Heart left ventricle (tissue), 16 donors: ENCODE measurements at places on chromosomes 6 and 20. TPM values are rescaled to one million over a fixed set of nuclear protein-coding genes. Genes with fewer than 3 reads are reported as not detected.
A peak's percentile ranks its signal among the peaks of the same experiment; 100 is the strongest.

DNA sequence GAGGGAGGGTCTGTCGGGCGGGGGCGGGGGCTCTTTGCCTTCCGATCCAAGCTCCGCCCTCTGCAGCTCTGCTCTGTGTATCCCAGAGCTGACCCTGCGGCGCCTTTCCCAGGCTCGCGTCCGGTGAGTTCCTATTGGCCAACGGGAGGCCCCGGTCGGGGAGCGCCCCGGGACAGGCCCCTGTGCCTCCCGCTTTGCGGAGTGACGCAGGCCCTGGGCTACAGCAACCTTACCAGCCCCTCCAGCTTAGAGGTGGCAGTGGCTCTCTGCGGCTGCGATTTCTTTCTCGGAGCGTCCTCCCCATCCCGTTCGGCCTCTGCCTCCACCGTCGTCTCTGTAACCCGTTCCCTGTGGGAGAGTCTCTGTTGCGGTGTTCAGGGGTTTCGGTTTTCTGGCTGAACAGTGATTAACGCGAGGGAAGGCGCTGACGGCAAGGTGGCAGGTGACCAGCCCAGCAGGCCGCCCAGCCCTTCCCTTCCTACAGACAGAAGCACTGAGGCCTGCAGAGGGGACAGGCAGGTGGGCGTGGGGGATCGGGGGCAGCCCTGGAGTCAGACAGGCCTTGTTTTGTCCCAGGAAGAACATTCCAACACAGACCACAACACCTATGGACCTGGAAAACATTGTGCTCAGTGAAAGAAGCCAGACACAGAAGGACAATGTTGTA lies 18.1 kb upstream of the CEBPB start:
- peaks cover 12% of the 10 kb centered on the region for H3K4me1 ChIP-seq
- peak overlapping the region; percentile 60 for H3K4me3 ChIP-seq
- peak; percentile 92 for DNase-seq
- no peaks in the 10 kb centered on the region for H3K27me3 ChIP-seq
- H3K27ac ChIP-seq, result peak overlapping the region; percentile 92
- no peaks in the 10 kb centered on the region for H3K36me3 ChIP-seq

- H3K27me3 ChIP-seq, result no peaks in the 10 kb centered on the region
- no peak for DNase-seq
These were observed 92.8 kb upstream of the TMEM30A start for GRCh38 chr6:75377386-75377785.

DNA sequence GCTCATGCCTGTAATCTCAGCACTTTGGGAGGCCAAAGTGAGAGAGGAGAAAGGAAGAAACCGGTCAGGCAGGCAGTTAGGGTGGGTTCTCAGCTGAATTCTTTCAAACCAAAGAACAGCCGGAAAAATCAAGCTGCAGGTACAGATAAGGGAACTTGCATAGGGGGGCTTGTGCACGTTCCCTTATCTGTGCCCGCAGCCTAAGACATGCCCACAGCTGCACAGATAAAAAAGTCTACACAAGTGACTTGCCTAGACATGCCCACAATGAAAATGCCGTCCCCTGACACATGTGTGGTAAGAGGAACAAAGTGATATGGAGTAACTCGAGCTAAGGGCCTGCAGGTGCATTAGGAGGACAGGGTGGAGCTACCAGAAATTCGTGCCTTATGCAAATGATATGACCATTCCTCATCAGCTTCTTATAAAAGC lies 175.8 kb upstream of the SALL4 start:
- no peak for DNase-seq
- no peak overlapping the region for H3K27ac ChIP-seq
- H3K4me3 ChIP-seq, result no peak overlapping the region
- H3K36me3 ChIP-seq, result no peaks in the 10 kb centered on the region
- H3K27me3 ChIP-seq, result no peaks in the 10 kb centered on the region

GRCh38 chr6:34390531-34391472 lies 1.7 kb downstream of the NUDT3 start:
- no peaks in the 10 kb centered on the region for H3K27me3 ChIP-seq
- peak overlapping the region; percentile 97 for H3K27ac ChIP-seq
- peak overlapping the region; percentile 86 for H3K4me3 ChIP-seq
- H3K4me1 ChIP-seq, result no peaks in the 10 kb centered on the region
- peak; percentile 25 for DNase-seq

Gene MCCD1
- total RNA-seq, result not detected

DNA sequence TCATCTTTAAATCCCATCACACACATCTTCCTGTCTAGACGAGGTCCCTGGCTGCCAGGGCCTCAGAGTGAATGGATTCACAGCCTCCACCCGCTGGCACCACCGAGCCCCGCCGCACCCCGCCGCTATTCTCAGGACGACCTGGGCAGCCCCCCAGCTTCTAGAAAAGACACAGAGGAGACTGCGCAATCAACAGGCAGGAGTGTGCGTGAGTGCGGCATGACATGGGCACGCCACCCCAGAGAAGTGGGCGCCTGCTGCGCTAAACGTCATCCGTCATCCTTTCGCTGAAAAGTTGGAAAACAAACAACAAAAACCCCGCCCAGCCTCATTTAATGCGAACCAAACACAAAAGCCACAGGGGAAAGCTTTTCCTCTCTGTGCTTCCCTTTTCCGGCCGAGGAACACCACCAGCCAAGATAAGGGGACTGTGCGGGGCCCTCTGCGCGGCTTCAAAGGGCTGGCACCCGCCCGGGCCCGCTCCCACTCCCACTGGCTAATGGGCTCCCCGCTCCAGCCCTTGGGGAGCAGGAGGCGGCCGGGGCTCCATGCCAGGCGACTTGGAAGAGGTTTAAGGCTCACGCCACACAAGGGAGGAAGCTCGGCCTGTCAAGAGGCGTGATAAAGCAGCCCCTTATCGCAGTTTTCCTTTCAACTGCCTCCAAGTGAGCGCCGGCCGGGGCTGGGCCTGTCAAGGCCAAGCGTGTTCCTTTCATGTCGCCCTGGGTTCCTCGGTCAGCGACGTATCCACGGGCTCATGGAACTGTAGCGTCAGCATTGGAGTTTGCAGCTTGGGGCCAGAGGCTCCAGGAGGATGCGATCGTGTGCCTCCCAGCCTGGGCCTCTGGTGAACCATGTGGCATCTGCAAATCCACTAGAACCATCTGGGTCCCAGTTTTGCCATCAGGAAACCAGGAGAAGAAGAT lies 50.1 kb downstream of the NFATC2 start:
- no peaks in the 10 kb centered on the region for H3K27me3 ChIP-seq
- DNase-seq, result peak; percentile 83
- peaks cover 3% of the 10 kb centered on the region for H3K4me1 ChIP-seq
- peak overlapping the region; percentile 34 for H3K27ac ChIP-seq

Gene FAM184A
- 0.61 TPM for total RNA-seq

DNA sequence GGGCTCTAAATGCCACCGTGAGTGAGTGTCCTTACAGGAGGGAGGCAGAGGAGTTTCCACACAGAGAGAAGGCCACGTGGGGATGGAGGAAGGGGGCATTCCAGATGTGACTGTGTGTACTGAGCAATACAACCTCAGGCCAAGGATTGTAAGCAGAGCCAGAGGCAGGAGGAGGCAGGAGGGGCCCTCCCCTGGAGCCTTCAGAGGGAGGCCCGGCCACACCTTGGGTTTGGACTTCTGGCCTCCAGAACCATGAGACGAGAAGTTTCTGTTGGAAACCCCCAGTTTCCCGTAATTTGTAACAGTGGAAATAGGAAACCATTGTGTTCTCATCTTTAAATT lies 9.3 kb upstream of the KIF25 start:
- peak overlapping the region; percentile 62 for H3K27ac ChIP-seq
- no peaks in the 10 kb centered on the region for H3K36me3 ChIP-seq
- H3K4me1 ChIP-seq, result peaks cover 5% of the 10 kb centered on the region
- H3K27me3 ChIP-seq, result no peaks in the 10 kb centered on the region
- DNase-seq, result no peak
- no peak overlapping the region for H3K4me3 ChIP-seq

- peak; percentile 58 for DNase-seq
- H3K4me1 ChIP-seq, result peaks cover 10% of the 10 kb centered on the region
- no peaks in the 10 kb centered on the region for H3K36me3 ChIP-seq
- H3K27ac ChIP-seq, result peak overlapping the region; percentile 38
- no peak overlapping the region for H3K4me3 ChIP-seq
These were observed 3.5 kb upstream of the PSORS1C2 start for GRCh38 chr6:31142361-31142761.

DNA sequence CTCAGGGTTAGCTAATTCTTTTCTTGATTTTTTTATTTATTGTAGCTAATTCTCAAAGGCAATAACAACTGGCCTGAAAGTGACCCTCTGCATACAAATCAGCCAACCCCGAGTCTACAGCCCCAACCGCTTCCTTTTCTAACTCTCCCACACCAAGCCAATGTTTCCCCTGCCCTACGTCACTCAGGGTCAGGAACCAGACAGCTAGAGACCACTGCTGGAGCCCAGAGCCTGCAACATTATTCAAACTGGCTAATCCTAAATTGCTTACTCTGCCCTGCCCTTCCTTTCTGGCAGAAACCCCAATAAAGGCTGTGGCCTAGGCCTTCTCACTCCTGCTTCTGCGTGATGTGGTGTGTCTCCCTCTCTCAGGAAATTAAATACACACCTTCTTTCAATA lies 320.7 kb downstream of the CBLN4 start:
- H3K4me3 ChIP-seq, result no peak overlapping the region
- no peak overlapping the region for H3K27ac ChIP-seq
- H3K4me1 ChIP-seq, result no peaks in the 10 kb centered on the region
- no peaks in the 10 kb centered on the region for H3K27me3 ChIP-seq
- no peaks in the 10 kb centered on the region for H3K36me3 ChIP-seq

GRCh38 chr6:36825994-36826393 lies 13.2 kb downstream of the CPNE5 start:
- no peak overlapping the region for H3K4me3 ChIP-seq
- H3K27ac ChIP-seq, result peak overlapping the region; percentile 86
- DNase-seq, result peak; percentile 4

DNA sequence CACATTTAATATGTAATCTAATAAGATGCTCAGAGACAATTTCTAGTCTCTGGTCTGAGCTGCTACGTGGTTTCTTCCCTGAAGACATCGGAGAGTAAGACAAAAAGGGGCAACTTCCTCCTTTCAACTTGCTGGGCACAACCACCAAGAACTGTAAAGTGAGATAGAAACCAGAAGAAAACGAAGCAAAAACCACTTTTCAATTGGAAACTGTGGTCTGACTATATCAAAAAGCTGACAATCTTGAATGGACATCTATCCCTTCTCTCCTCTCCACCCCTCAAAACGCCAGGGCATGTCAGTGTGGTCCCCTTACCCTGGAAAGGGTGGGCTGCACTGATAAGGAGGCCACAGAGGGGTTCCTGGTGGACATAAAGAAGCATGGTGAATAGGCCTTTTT lies 269.1 kb downstream of the CD83 start:
- no peak for DNase-seq
- no peaks in the 10 kb centered on the region for H3K4me1 ChIP-seq
- H3K27me3 ChIP-seq, result no peaks in the 10 kb centered on the region
- no peak overlapping the region for H3K27ac ChIP-seq

Gene RBPJL
- total RNA-seq, result not detected

Gene KCNQ5
- 0.18 TPM for total RNA-seq

DNA sequence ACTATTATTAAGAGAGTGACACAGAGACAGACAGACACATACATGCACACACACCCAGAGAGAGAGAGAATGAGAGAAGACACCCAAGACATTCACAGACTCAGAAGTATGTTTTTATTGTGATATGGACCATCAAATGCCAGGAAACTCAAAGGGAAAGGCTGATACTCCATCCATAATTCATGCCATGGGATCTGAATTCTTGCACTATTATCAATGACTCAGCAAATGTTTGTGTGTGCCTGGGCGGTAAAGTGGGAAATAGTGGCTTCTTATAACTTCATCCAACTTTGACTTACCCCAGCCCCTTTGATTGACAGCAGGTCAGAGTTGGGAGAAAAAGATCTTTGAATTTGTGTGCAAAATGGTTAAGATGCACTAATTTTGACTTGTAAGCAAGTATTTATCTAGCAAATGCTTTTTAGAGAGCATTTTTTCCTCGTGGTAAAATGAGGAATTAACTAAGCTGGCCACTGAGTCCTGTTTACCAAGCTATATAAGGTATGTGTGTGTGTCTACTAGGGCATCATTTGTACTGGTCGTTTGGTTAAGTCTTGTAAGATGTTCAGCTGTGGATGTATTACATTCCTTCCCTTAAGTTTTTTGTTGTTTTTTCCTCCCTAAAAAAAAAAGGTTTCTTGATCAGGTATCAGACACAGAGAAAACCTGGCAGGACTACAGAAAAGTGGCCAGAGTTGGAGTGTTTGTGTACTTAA lies 3.0 kb upstream of the CCN2 start:
- H3K4me1 ChIP-seq, result peaks cover 23% of the 10 kb centered on the region
- no peak overlapping the region for H3K4me3 ChIP-seq
- H3K27ac ChIP-seq, result peak overlapping the region; percentile 24
- DNase-seq, result no peak

- H3K27me3 ChIP-seq, result no peaks in the 10 kb centered on the region
- no peaks in the 10 kb centered on the region for H3K4me1 ChIP-seq
- no peak overlapping the region for H3K27ac ChIP-seq
- no peak for DNase-seq
These were observed 287.0 kb downstream of the CLIC5 start for GRCh38 chr6:45728674-45729073.

Gene SPTLC3
- 7.9 TPM for total RNA-seq

Gene SPEF1
- not detected for total RNA-seq

Gene NOTCH4
- total RNA-seq, result 24.9 TPM

- no peaks in the 10 kb centered on the region for H3K4me1 ChIP-seq
- H3K27me3 ChIP-seq, result no peaks in the 10 kb centered on the region
- no peak overlapping the region for H3K4me3 ChIP-seq
- DNase-seq, result no peak
- H3K36me3 ChIP-seq, result no peaks in the 10 kb centered on the region
These were observed 98.9 kb downstream of the ZNF217 start for GRCh38 chr20:53494753-53495152.

- DNase-seq, result no peak
- H3K4me3 ChIP-seq, result no peak overlapping the region
- H3K27me3 ChIP-seq, result no peaks in the 10 kb centered on the region
- H3K27ac ChIP-seq, result no peak overlapping the region
- H3K36me3 ChIP-seq, result no peaks in the 10 kb centered on the region
- peaks cover 27% of the 10 kb centered on the region for H3K4me1 ChIP-seq
These were observed 55.2 kb upstream of the ADGRF1 start for GRCh38 chr6:47097092-47097945.

DNA sequence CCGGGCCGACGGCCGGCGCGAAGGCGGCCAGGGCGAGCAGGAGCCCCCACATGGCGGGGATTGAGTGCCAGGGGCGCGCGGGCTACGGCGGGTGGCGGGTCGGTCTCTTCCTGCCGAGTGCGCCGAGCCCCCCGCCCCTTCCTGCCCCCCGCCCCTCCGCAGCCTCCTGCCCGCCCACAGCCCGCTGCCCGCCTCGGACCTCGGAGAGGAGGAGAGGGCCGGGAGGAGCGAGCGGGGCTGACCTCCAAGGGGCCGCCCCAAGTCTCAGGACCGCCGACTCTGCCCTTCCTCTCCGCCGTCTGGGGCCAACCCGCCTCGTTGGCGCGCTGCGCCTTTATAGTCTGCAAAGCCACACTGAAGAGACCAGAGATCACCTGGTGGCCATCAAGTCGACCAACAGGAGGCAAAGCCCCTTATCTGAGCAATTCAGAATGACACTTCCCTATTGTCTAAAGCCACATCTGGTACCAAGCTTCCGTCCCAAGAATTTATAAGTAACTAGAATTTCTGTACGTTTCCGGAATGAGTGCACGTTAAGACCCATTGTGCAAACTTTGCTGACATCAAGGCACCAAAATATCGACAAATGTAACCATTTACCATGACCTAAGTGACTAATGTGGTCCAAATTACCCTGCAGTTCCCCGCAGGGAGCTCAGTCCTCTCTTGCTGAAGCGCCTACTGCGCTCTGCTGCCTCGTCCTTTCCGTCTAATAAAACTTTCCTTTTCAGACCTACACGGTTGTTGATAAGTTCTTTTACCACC lies at the start of gene CPXM1:
TSS of gene CPXM1 (minus strand) at position 107 of the 765 bp plus-strand sequence. CDS start at position 52, 55 bp downstream.
- no peak within 1 kb of the TSS for H3K27ac ChIP-seq
- peaks cover 5% of the 10 kb centered on the region for H3K4me1 ChIP-seq
- no peaks in the 10 kb centered on the region for H3K36me3 ChIP-seq
- DNase-seq, result no peak
